ENCODE measurements at places on chromosomes 11 and 22.

DNA sequence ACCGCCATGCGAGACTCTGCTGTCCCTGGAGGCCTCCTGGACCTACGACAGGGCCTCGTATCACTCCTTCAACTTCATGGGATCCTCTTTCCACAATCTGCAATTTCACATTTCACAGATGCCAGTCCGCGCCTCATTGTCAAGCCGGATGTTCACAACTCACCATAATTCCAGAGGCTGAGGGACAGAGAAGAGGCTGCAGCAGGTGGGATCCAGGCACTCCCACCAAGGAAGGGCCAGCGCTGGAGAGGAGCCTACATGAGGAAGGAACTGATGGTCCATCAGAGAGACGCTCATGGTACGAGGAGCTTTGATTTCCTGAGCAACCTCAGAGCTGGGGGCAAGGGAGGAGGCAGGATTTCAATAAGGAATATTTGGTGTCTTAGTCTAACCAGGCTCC lies 495.0 kb downstream of the BRD1 start:
- DNase-seq: no peak

- peak; percentile 78 for DNase-seq
Measured at GRCh38 chr11:64787526-64788320, 9.4 kb upstream of the SF1 start.

DNA sequence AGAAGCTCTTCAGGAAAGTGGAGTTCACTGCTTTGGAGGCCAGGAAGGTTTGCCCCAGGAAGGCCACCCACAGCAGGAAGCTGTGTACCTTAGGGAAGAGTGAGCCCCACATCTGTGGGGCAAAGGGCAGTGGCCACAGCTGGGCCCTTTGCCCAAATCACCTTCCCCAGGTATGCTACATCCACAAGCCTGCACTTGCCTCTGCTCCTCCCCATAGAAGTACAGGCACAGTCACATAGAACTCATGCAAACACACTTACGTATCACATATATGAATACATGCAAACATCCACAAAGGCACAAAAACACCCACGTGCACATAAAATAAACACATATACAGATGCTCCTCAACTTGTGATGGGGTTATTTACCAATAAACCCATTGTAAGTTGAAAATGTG lies 2.1 kb downstream of the TRIM29 start:
- DNase-seq: no peak

DNA sequence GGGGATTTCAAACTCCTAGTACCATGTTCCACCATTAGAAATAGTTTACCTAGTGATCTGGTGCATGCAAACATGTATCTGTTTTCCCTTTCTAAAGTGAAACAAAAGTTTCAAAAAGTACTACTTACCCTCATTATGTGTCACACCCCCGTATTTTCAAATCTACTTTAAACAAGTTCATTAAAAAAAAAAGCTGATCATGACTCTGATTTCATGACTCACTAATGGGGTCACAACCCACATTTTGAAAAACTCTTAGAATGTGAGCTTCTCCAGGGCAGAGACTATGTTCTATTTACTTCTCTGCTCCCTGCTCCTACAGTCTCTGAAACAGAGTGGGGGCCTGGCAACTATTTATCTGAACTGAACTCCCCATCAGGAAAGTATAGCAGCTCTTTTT lies 18.2 kb downstream of the CHRM1 start:
- no peak for DNase-seq

DNA sequence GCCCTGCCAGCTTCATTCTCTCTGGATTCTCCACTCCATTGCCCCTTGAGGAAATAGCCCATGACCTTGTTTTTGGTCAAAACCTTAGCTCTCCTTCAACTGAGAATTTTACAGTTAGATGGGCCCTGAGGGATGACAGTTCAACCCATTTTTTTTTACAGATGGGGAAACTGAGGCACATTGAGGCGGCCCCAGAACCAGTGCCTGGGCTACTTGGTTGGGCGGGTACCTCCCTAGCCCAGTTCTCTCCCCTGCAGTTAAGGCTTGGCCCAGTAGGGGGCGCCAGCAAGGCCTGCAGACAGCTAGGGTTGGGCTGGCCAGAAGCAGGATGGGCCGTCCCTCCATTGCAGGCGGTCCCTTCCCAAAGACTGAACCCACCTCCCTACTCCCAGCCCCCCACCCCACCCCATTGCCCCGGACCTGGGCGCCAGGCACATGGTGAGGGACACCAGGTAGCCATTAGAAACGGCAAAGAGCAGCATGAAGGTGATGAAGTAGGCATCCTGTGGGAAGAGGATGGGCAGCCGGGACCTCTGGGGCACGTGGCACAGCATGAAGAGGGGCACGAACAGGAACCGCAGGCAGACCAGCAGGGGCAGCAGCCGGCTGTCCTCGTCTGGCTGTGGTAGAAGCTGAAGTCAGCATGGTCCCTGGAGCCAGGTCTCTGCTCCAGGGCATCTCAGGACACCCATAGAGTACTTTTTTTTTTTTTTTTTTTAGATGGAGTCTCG lies 7.6 kb downstream of the SLC29A2 start:
- peak; percentile 75 for DNase-seq

DNA sequence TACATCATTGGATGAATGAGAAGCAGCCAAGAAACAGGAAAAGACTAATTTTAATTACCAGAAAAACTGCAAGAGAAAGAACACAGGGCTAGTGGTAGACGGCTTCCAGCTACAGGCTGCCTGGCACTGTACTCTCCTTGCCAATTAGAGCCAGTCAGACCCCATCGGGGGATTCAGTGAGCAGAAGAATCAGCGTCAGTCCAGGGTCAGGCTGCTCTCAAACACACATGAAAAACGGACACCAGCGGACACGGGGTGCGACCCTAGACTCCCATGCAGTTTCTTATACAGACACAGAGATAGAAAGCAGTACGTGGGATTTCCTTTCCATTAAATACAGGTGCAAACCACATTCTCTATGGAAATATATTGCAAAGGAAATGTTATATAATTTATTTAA lies 1.1 kb upstream of the CNTN5 start:
- DNase-seq: no peak
